ENCODE measurements at places on chromosomes 7 and 10. TPM values are rescaled to one million over a fixed set of nuclear protein-coding genes. Genes with fewer than 3 reads are reported as not detected.

DNA sequence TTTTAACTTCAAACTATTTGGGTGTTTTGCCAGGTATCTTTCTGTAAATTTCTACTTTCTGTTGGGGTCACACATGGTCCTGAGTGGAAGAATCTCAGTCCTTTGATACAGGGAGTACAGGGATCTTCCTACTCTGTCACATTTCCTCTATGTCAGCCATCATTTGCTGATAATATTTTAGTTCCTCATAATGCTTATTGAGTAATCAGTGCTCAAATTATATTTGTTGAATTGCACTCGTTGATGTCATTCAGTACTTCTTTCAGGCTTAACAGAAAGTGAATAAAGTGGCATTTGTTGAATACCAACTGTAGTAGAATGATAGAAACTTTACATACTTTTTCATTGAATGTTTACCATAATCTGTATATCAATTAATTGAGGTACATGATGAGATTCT, 31.9 kb downstream of the WDR11 start:
- peaks cover 19% of the 10 kb centered on the region for H3K36me3 ChIP-seq
- H3K4me1 ChIP-seq, result no peaks in the 10 kb centered on the region
- no peak for DNase-seq
- H3K4me3 ChIP-seq, result no peak overlapping the region

LIPK gene
- not detected for total RNA-seq

- no peak for DNase-seq
- peak overlapping the region; percentile 41 for H3K4me3 ChIP-seq
- H3K4me1 ChIP-seq, result peaks cover 30% of the 10 kb centered on the region
- no peak overlapping the region for H3K27ac ChIP-seq
- peaks cover 71% of the 10 kb centered on the region for H3K27me3 ChIP-seq
Observed at GRCh38 chr10:62819141-62819920, 3.2 kb upstream of the EGR2 start.

MACC1 gene
- total RNA-seq, result 14.6 TPM

GRCh38 chr10:97329766-97330165, 4.8 kb downstream of the FRAT2 start:
- H3K36me3 ChIP-seq, result peaks cover 10% of the 10 kb centered on the region
- peak overlapping the region; percentile 35 for H3K27ac ChIP-seq
- H3K4me1 ChIP-seq, result peaks cover 54% of the 10 kb centered on the region
- H3K27me3 ChIP-seq, result no peaks in the 10 kb centered on the region

UCMA gene
- 1.9 TPM for total RNA-seq

GARIN1A gene
- not detected for total RNA-seq

GRCh38 chr7:95684037-95684436, 87.7 kb upstream of the PDK4 start:
- H3K4me1 ChIP-seq, result 0 out of 2 replicates have a peak, but pooled peaks cover 3% of the 10 kb centered on the region
- H3K27ac ChIP-seq, result no peak overlapping the region
- no peak overlapping the region for H3K4me3 ChIP-seq
- no peaks in the 10 kb centered on the region for H3K27me3 ChIP-seq

NXPH1 gene
- 0.27 TPM for total RNA-seq

DNA sequence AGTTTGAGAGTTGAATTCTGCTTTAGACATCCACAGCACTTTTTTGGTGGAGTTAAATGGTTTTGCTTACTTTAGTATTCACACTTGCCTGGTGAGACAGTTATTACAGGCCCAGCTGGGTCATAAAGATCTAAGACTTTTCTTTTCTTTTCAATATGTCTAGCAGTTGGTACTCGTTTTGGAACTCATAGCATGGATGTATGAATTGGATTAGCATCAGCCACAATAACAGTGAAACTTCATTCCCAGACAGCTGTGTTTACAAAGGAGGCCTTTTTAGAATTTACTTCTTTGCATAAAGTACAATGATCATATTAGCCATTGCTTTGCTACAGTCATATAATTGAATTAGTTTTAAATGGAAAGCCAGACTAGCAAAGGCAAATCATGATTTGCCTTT, 168.4 kb upstream of the DKK1 start:
- H3K27ac ChIP-seq, result no peak overlapping the region
- H3K27me3 ChIP-seq, result no peaks in the 10 kb centered on the region
- no peaks in the 10 kb centered on the region for H3K36me3 ChIP-seq
- peaks cover 3% of the 10 kb centered on the region for H3K4me1 ChIP-seq
- H3K4me3 ChIP-seq, result no peak overlapping the region
- no peak for DNase-seq

ADAM12 gene
- 0.22 TPM for total RNA-seq

DNA sequence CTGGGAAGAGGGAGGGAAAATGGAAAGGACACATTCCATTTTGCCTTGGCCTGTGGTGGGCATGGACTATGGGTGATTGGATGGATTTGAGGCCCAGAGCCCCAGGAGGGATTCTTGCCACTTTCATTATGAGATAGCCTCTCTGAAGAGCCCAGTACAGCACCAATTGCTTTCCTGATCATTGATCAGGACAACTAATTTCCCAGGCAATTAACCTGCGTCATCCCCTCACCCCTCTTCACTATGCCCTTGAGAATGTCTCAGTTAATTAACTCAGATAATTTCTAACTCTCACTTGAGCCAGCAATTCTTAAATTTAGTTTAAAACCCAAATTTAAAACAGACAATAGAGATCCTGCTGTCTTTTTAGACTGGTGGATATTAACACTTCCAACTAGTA, 13.5 kb upstream of the PLEKHA1 start:
- H3K27me3 ChIP-seq, result no peaks in the 10 kb centered on the region
- no peak overlapping the region for H3K27ac ChIP-seq
- H3K36me3 ChIP-seq, result peaks cover 7% of the 10 kb centered on the region
- no peak overlapping the region for H3K4me3 ChIP-seq
- no peaks in the 10 kb centered on the region for H3K4me1 ChIP-seq

RTKN2 gene
- 16.8 TPM for total RNA-seq

DNA sequence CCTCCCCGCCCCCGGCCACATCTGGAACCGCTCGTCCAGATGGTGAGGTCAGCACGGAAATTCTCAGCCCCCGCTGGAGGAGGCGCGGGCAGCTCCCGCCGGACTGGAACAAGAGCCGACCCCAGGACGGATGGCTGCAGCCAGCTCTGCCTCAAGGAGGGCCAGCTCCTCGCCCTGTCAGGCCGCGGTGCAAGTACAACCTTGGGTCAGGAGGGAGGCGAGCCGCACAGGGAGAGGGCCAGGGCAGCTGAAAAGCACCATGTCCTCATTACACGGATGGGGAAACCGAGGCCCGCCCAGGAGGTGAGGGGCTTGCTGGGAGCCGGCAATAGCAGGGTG, 3.8 kb upstream of the GRIFIN start:
- no peaks in the 10 kb centered on the region for H3K36me3 ChIP-seq
- no peak for DNase-seq
- H3K27me3 ChIP-seq, result no peaks in the 10 kb centered on the region
- H3K4me3 ChIP-seq, result no peak overlapping the region
- peaks cover 8% of the 10 kb centered on the region for H3K4me1 ChIP-seq
- H3K27ac ChIP-seq, result no peak overlapping the region

EVX1 gene
- total RNA-seq, result not detected

All from WTC11 (cell line).